MCF 10A (cell line): ENCODE measurements at places on chromosomes 3 and 15. TPM values are rescaled to one million over a fixed set of nuclear protein-coding genes. Genes with fewer than 3 reads are reported as not detected.

- DNase-seq: no peak
Observed at GRCh38 chr3:155983834-155984474, 113.5 kb downstream of the GMPS start.

Gene SHQ1
- total RNA-seq: 17.4 and 30.4 TPM in 2 replicates

- DNase-seq: no peak
Observed at GRCh38 chr3:149917124-149917667, 53.5 kb downstream of the PFN2 start.

Gene CD86
- total RNA-seq: not detected in 2 replicates

GRCh38 chr3:71887256-71887655 is 102.3 kb upstream of the PROK2 start:
- no peak for DNase-seq

- DNase-seq: no peak
Observed at GRCh38 chr15:38441130-38441519, 12.8 kb upstream of the FAM98B start.

Gene TATDN2
- total RNA-seq: 21.0 and 25.9 TPM in 2 replicates

DNA sequence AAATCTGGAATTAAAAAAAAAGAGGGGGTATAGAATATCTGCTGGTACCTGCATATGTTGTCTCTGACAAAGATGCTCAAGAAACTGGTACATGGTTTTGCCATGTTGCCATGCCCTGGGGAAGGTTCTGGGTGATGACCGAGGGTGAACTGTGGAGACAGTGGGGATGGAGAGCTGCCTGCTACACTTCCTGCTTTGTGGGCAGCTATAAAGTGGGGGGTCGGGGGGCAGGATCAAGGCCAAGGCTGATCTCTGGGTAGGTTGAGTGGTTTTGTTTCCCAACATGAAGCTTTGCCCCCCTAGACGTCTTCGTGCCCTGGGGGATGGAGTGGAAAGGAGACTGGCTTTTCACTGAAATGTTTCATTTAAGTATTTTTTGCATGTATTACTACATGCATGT is 74.6 kb downstream of the IQSEC1 start:
- no peak for DNase-seq

Gene MYLK
- 1.3 and 2.3 TPM in 2 replicates for total RNA-seq

- no peak for DNase-seq
Observed at GRCh38 chr3:87125116-87125515, 102.0 kb upstream of the CHMP2B start.

DNA sequence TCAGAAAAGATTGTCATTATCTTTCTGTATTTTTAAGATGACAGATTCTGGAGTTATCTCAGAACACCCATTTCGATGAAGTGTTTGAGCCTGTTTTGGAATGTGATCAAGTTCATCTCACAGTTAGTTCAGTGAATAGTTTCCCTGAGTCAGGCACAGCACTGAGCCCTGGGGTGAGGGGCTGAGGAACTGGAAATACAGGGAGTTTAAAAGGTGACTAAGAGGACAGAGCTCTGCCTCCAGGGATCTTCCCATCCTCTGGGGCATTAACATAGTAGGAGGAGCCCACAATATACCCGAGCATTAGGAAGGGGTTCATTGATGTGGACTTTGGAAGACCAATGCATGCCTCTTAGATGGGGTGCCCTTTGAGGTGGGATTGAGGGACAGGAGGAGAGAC is 355.1 kb downstream of the CLSTN2 start:
- DNase-seq: peak; percentile 6
